Stimulated activated memory B cell treated with anti-CD40 and anti-IgM and Interleukin-4, amounts not matched to agents 10 μg/mL and 1 μg/mL and 100 μg/mL, for 72 hours (primary cell): ENCODE measurements at places on chromosomes 4 and X.

- ATAC-seq, result peak; percentile 88
Measured at GRCh38 chr4:185165605-185166063, 22.6 kb downstream of the SLC25A4 start.

- no peak for ATAC-seq
Measured at GRCh38 chr4:106809076-106809475, 227.0 kb downstream of the DKK2 start.

DNA sequence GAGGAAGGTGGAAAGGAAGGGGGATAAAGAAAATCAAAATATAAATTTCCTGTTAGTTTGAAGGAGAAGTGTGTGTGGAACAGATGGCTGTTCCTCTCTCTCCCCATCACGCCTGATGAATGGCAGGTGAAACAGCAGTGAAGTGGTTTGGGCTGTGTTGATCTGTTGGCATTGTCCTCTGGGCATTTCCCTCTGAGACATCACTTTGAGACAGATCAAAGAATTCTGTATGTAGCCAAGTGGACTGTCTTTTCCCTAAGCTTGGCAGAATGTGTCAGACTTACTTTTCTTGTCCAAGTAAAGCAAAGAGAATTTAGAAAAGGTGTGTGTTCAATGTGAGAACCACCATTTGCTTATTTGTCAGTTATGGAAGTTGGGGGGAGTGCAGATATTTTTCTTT is 47.5 kb downstream of the SEPTIN11 start:
- no peak for ATAC-seq

GRCh38 chrX:46260499-46260898 is 284.7 kb downstream of the ZNF674 start:
- no peak for ATAC-seq

- no peak for ATAC-seq
Measured at GRCh38 chrX:39631276-39632229, 466.2 kb downstream of the BCOR start.

- ATAC-seq, result no peak
Measured at GRCh38 chrX:150761176-150761818, 68.1 kb downstream of the MTMR1 start.

- ATAC-seq, result no peak
Measured at GRCh38 chrX:110046001-110046400, 43.1 kb downstream of the TMEM164 start.

DNA sequence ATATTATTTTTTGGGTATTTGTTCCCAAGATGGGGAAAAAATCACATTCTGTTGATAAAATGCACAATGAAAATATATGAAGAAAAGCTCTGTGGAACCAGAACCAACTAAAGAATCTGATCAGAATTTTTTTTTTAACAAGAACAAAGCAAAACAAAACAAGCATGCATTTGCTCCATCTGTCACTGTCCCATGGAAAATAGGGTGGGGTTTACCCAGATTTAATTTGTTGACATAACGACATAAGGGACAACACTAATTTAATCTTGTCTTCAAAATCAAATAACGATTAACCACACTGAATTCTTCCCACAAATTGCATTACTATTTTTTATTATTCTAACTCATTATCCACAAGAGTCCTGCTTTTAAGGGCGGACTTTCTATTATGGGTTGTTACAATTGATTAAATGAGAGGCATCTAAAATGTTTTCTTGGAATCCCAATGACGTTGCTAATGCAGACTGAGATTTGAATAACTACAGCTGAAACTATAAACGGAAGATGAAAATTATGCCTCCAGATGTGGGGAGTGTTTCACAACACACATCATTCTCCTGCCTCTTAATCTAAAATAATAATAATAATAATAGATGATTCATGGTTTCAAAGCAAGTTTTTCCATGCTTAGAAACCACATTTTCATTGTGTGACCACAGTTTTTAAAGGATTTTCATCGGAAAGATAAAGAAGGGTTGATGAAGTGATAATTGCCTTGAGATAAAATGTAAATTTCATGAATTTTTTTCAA is 307.0 kb upstream of the CPEB2 start:
- no peak for ATAC-seq

- ATAC-seq, result no peak
Measured at GRCh38 chr4:115865736-115866135, 752.3 kb upstream of the NDST4 start.

GRCh38 chr4:182577411-182577810 is 334.2 kb downstream of the TENM3 start:
- ATAC-seq, result no peak
